ENCODE measurements at places on chromosomes 16 and 17.

GRCh38 chr16:84062734-84063640, 20.4 kb upstream of the SLC38A8 start:
- no peak for DNase-seq
- H3K4me1 ChIP-seq = no peaks in the 10 kb centered on the region
- 0 out of 2 replicates have a peak, but pooled peaks cover 6% of the 10 kb centered on the region for H3K36me3 ChIP-seq
- no peaks in the 10 kb centered on the region for H3K27me3 ChIP-seq
- no peak overlapping the region for H3K27ac ChIP-seq

DNA sequence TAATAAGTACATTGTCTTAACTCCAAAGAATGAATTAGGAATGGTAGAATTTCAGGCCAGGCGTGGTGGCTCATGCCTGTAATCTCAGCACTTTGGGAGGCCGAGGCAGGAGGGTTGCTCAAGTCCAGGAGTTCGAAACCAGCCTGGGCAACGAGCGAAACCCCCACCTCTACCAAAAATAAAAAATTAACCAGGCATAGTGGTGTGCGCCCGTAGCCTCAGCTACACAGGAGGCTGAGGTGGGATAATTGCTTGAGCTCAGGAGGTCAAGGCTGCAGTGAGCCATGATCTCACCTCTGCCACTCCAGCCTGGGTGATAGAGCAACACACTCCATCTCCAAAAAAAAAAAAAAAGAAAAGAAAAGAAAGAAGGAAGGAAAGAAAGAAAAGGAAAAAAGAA, 18.5 kb upstream of the BBS2 start:
- H3K27ac ChIP-seq = no peak overlapping the region
- H3K27me3 ChIP-seq = no peaks in the 10 kb centered on the region
- no peaks in the 10 kb centered on the region for H3K36me3 ChIP-seq
- no peak for DNase-seq
- no peaks in the 10 kb centered on the region for H3K4me1 ChIP-seq

DNA sequence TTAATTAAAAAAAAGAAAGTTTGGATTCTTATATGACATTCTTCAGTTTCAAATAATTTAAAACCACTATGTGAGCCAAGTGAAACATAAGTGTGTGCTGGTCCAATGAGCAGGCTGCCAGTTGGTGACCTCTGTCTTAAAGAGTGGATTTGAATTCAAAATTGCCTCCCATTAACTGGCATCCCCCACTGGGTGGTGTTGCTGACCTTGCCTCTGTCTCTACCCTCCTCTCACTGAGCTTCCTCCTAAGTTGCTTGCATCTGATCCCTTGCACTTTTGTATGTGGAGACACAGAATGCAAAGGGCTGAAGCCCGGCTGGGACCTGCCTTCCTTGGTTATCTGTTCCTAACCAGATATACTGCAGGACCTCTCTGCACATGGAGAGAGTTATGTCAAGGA, 160.6 kb downstream of the CYLD start:
- no peaks in the 10 kb centered on the region for H3K36me3 ChIP-seq
- H3K27me3 ChIP-seq = no peaks in the 10 kb centered on the region
- no peak overlapping the region for H3K4me3 ChIP-seq

GRCh38 chr16:64469906-64470702, 651.8 kb downstream of the CDH11 start:
- no peaks in the 10 kb centered on the region for H3K27me3 ChIP-seq
- DNase-seq = no peak
- no peaks in the 10 kb centered on the region for H3K36me3 ChIP-seq
- H3K4me3 ChIP-seq = no peak overlapping the region
- no peak overlapping the region for H3K27ac ChIP-seq
- no peaks in the 10 kb centered on the region for H3K4me1 ChIP-seq

DNA sequence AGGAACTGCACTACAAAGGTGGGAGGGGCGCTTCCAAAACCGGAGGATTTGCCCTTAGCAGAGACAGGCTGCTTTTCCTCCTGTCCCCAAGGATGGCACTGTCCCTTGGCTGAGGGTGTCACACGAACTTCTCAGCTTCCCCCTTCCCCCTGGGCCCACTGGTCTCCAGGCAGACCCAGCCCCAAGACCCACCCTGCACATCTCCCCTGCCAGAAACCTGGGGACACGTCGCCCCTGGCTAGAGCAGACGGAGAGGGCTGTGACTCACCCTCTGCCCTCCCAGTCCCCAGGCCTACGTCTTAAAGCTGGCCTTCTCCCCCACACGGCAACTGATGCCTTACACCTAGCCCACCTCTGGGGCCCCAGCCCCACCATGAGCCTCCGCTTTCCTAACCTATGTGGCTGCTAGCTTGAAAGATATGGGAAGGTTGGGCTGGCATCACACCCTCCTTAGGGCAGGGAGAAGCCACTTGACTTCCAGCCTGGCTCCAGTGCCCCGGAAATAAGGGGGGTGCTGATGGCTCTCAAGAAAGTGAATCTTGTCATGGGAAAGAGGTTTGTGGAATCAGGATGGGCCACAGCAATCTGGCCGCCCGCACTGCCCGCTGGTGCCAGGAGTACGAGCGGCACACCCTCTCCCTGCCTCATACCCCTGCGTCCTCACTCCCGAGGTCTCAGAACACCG, 4.6 kb downstream of the ZNF319 start:
- no peak overlapping the region for H3K27ac ChIP-seq
- H3K27me3 ChIP-seq = no peaks in the 10 kb centered on the region
- DNase-seq = no peak
- no peaks in the 10 kb centered on the region for H3K36me3 ChIP-seq

DNA sequence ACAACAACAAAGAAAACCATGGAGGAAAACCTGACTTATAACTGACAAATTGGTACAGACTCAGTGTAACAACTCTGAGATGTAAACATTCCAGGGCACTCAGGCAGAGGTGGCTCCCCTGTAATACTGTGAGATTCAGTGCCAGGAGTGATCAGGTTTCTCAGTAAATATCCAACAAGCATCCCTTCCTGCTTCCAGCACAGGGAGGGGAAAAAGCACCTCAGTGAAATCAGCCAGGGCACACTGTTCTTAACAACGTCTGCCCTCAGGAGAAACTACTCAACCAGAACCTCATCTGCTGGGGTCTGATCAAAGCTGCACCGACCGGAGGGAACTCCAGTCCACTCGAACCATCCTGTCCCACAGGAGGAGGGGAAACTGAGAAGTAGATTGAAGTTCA, 52.3 kb downstream of the AMFR start:
- H3K36me3 ChIP-seq = no peaks in the 10 kb centered on the region
- DNase-seq = no peak
- H3K4me1 ChIP-seq = no peaks in the 10 kb centered on the region
- no peak overlapping the region for H3K27ac ChIP-seq
- no peak overlapping the region for H3K4me3 ChIP-seq

- no peak overlapping the region for H3K4me3 ChIP-seq
- H3K27me3 ChIP-seq = peaks cover 88% of the 10 kb centered on the region
- no peak overlapping the region for H3K27ac ChIP-seq
- H3K36me3 ChIP-seq = no peaks in the 10 kb centered on the region
- no peaks in the 10 kb centered on the region for H3K4me1 ChIP-seq
- no peak for DNase-seq
Observed at GRCh38 chr17:80447790-80448189, 28.6 kb downstream of the NPTX1 start.

DNA sequence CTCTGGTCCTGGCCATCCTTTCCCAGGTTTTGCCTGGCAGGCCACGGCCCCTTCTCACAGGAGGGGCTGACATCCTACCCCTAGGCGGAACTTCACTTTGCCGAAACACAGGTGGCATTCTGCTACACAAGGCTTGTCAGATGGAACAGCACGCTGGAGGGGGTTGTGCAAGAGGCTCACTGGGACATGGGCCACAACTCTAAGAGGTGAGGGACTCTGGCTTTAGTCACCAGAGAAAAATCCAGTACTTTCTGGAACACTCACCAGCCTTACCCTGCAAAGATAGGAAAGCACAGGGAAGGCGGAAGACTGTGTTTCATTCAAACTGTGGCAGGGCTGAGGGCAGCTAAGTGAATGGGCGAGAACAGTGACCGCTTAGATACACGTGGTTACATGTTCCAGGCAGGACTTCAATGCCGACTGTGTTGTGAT, 18.3 kb downstream of the CDC42EP4 start:
- no peak for DNase-seq
- peaks cover 21% of the 10 kb centered on the region for H3K4me1 ChIP-seq
- H3K27me3 ChIP-seq = no peaks in the 10 kb centered on the region
- H3K27ac ChIP-seq = no peak overlapping the region
- H3K36me3 ChIP-seq = no peaks in the 10 kb centered on the region

- H3K4me1 ChIP-seq = peaks cover 35% of the 10 kb centered on the region
- H3K4me3 ChIP-seq = peak overlapping the region; percentile 47
- DNase-seq = no peak
- H3K36me3 ChIP-seq = no peaks in the 10 kb centered on the region
Observed at GRCh38 chr17:2237950-2238349, 65.6 kb downstream of the SMG6 start.

DNA sequence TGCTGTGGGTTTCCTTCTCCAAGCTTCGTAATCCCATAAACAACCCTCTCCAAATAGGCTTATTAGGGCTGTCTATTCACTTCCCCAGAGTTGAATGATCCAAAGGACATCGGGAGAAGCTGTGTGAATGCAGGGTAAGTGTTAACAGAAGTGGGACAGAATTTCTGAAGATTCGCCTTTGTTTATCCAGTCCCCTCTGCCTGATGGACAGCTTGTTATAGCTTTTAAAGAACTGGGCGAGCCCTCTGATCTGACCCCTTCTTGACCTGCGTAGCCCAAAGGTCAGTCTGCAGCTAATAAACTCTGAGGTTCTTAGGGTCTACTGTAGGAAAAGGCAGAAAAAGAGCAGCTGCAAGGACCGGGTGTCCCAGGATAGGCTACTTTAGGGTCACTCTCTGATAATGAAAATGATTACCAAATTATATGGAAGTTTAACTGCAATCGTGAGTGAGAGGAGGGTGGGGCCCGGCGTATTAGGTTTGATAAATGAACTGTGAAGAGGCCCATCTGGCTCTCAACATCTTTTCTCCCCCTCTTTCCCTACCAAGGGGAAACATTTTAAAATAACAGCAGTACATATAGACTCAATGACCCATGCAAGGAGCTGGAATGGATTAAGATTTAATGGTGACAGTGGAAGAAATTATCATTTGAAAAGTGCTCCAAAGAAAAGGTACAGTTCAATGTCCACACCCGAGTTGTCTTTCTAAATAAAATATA, 233.4 kb downstream of the FTO start:
- no peak overlapping the region for H3K27ac ChIP-seq
- H3K27me3 ChIP-seq = no peaks in the 10 kb centered on the region
- H3K4me1 ChIP-seq = no peaks in the 10 kb centered on the region
- no peaks in the 10 kb centered on the region for H3K36me3 ChIP-seq

DNA sequence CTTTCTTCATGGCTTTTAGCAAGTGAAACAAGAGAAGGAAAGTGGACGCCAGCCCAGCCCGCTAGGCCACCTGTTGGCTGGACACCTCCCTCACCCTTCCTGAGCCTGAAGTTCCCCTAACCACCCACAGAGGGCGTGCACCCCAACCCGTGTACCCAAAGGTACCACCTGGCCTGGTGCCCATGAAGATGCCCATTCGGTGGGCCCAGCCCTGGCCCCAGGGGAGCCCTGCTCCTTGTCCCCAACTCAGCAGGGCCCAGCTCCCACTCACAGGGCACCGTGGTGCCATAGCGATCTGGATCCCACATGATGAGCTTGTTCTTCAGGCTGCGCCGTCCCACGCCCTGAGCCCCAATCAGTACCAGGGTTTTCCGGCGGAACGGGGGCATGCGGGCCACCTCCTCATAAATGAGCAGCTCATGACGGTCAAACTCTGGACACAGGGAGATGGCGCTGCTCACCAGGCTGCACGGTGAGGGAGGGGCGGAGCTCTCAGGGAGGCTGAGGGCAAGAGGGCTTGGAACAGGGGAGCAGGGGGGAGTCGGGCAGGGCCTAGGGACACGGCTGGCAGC, 26.8 kb downstream of the MPP2 start:
- no peaks in the 10 kb centered on the region for H3K27me3 ChIP-seq
- no peak overlapping the region for H3K4me3 ChIP-seq
- DNase-seq = peak; percentile 35
- no peaks in the 10 kb centered on the region for H3K4me1 ChIP-seq

- no peak overlapping the region for H3K27ac ChIP-seq
- no peaks in the 10 kb centered on the region for H3K27me3 ChIP-seq
- peak; percentile 12 for DNase-seq
- H3K4me3 ChIP-seq = no peak overlapping the region
- no peaks in the 10 kb centered on the region for H3K36me3 ChIP-seq
- H3K4me1 ChIP-seq = 0 out of 2 replicates have a peak, but pooled peaks cover 7% of the 10 kb centered on the region
Observed at GRCh38 chr17:56754523-56755208, 79.1 kb downstream of the C17orf67 start.

- H3K4me1 ChIP-seq = no peaks in the 10 kb centered on the region
- H3K4me3 ChIP-seq = peak overlapping the region; percentile 39
- H3K27me3 ChIP-seq = peaks cover 89% of the 10 kb centered on the region
Observed at GRCh38 chr17:73551759-73552158, 92.5 kb downstream of the SDK2 start.

GRCh38 chr16:80931801-80932707, 74.6 kb downstream of the CMC2 start:
- H3K27ac ChIP-seq = no peak overlapping the region
- DNase-seq = no peak
- no peaks in the 10 kb centered on the region for H3K27me3 ChIP-seq
- no peak overlapping the region for H3K4me3 ChIP-seq
